ENCODE measurements at places on chromosomes 3 and 15.

DNA sequence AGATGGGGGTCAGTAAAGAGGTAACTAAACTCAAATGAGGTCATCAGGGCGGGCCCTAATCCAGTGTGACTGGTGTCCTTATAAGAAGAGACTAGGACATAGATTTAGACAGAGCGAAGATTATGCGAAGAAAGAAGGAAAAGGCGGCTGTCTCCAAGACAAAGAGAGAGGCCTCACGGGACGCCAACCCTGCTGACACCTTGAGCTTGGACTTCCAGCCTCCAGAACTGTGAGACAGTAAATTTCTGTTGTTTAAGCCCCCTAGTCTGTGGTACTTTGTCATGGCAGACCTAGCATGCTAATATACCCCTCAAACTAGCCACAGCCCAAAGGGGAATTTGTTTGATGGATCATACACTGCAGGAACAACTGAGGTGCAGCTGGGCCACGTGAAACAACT is 183.0 kb downstream of the ABHD5 start:
- DNase-seq: no peak

DNA sequence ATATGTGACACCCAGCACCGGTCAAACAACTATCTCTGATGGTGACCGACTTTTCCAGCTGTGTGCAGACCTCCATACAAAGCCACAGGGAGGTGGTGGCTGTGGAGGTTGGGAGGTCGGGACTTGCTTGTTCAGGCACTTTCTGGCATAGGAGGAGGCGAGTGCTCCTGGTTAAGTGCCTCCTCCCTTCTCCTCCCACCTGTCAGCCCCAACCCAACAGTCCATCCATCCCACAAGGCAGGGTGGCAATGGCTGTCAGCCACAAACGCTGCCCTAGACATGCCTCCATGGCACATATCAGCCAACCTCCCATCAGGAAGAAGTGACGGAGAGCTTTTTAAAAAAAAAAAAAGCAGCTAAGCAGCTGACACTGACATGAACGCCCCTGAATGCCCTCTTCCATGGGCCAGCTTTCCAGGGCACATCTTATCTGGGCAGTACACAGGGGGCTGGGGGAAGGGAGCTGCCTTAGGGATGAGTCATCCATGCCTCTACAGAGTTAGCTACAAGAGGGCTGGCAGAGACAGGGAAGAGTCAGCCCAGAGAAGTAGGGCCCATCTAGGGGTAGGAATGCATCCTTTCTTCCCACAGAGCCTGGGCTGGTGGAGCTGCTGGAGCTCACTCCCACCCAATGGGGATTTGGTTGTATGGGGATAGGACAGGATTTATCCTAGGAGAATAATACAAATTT is 41.2 kb downstream of the CCDC12 start:
- no peak for DNase-seq

- peak; percentile 93 for DNase-seq
Observed at GRCh38 chr3:50600841-50601591, 10.6 kb downstream of the CISH start.

- DNase-seq: no peak
Observed at GRCh38 chr15:70314688-70315087, 217.0 kb upstream of the TLE3 start.

DNA sequence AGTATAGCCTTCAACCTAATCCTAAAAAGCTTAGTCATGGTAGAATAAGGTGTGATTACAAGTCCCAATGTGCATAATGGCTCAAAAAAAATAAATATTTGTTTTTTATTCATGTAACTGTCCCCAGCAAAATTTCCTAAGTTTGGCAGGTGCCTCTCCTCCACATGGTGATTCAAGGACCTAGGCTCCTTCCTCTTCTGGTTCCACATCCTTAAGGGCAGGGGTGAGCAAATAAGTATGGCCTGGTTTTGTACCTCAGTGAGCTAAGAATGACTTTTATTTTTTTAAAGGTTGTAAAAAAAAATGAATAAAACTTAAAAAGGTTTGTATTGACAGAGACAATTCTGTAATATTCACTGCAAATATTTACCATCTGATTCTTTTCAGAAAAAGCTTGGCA is 343.5 kb upstream of the UBE2E2 start:
- no peak for DNase-seq

DNA sequence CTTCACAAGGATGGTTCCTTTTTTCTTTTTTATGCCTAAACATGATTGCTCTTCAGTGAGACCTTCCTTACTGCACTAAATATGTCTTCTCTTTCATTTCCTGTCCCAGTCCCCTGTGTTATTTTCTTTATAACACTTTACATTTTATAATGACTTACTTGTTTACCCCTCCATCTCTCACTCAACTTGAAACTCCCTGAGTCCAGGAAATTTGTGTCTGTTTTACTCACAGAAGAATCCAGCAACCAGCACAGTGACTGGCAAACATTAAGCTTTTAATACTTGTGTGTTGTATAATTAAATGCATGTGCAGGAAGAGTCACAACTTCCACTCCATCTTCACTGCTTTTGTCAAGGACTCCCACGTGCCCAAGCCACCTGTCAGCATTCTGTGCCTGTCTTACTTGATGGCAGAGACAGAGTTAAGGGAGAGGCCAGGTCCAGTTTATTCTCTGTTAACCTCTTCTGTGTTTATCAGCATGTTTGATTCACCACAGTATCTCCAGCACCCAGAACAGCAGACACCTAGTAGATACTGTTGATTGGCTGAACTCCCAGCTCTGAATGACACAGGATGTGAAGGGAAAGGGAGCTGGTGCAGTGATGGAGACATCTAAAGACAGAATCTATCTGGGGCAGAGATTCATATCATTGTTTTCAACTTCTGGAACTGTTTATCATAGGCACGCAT is 42.8 kb downstream of the SSR3 start:
- no peak for DNase-seq

GRCh38 chr3:27590437-27591298 is 106.5 kb upstream of the SLC4A7 start:
- DNase-seq: peak; percentile 84

DNA sequence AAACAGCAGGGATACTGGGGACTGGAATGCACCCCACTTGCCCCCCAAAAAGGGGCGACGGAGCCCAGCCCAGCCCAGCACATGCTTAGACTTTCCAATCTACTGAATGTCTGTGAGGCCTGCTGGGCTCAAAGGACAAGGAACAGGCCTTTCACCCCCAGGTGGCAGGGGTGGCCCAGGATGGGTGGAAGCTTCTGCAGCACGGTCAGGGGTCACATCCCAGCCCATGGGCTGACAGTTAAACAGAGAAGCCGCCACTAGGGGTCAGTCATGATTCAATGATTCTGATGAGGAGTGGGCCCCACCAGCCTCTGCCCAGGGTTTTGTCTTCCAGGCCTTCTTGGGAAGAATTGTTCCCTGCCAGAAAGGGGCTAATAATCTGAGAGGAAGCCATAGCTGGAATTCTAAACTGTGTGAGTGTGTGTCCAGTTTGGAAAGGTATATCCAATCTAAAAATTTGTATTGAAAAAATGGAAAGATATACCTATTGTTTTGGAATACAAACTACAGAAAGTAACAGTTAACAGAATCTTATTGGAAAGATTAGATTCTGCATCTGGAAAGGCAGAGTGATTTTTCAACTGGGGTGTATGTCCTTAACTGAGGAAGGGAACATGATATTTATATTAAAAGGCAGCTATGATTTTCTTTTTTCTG is 2.2 kb downstream of the CHRNB4 start:
- DNase-seq: peak; percentile 78

DNA sequence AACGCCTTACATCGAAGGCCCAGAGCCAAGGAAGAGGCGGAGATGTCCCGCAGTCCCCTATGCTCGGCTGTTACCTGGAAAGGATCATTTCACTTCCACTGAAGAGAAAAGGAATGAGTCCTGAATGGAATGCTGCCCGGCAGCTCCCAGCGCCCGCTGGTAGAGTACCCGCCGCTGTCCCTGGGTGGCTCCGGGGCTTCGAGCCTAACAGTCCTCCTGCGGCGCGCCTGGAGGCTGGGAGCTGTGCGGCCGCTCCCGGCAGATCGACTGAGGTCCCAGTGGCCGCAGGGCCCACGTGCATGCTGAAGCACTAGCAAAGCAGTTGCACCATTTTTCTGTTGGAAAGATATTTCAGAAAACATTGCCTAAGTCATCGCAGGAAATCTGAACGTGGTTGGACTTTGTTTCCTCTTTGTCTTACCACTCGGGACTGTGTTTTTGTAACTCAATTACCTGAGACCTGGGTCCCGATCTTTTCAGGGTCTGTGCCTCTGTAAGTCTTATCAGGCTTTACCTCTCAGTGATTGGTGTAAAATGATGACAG is 984 bp downstream of the RNU6-1 start:
- peak; percentile 53 for DNase-seq

DNA sequence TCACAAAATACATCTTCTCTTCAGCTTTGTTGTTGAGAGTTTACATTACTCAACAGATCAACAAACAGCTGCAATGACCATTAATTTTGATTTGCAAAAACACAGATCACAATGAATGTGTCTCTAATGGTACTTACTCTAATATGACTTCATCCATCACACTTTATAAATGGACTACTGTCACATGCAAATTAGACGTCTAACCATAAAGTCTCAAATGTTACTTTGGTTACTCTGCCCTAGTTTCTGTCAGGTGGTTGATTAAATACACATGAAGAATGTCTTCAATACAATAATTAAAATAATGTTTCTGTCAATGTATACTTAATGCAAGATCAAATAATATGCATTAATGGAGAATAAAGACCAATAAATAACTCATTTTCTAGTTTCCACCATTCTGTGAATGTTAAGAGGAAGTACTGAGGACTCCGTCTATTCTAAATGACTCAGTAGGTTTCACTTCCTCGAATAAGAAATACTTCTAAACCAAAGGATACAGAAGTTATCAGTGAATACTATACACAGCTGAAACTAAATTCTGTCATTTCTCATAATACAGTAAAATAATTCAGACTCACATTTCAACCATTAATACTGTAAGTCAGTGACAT is 145.8 kb downstream of the CBLB start:
- peak; percentile 80 for DNase-seq

- no peak for DNase-seq
Observed at GRCh38 chr3:141431411-141432378, 55.1 kb upstream of the RASA2 start.

DNA sequence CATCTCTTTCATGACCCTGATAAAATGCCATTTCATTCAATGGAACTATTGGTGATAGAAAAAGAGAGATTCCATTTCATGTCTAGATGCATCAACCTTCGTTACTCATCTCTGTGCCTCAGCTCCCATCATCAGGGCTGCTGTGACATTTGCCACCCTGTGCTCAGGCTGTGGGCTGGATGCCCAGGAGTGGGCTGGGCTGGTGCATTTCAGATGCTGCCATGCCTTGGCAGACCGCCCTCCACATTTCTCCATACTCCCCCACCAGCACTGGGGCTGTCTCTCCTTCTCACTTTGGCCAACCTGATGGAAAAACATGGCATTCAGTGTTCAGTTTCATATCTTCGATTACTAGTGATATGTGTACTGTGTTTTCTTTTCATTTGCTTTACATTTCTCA is 59.1 kb downstream of the DNASE1L3 start:
- no peak for DNase-seq

DNA sequence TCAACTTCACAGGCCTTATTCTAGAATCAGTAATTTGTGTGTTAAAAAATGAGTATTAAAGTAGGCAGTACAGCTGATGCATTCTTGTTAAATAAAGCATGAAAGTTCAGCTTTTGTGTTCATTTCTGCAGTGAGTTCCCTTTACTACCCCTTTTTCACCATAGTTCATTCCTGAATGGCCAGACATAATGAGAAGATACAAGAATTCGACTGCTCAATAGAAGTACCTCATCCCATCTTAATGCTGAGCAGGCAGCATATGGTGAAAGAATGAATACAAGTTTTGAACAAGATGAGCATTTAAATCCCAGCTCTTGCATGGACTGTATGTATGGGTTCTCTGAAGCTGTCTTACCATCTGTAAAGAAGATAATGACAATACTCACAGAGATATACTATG is 647.6 kb upstream of the TGFBR2 start:
- DNase-seq: no peak

- no peak for DNase-seq
Observed at GRCh38 chr15:76343313-76343996, 6.9 kb downstream of the ISL2 start.

- peak; percentile 97 for DNase-seq
Observed at GRCh38 chr3:10026084-10026890, at the start of gene FANCD2. TSS of gene FANCD2 (plus strand) at chr3:10026437. CDS start at chr3:10028658, 2,221 bp downstream.

DNA sequence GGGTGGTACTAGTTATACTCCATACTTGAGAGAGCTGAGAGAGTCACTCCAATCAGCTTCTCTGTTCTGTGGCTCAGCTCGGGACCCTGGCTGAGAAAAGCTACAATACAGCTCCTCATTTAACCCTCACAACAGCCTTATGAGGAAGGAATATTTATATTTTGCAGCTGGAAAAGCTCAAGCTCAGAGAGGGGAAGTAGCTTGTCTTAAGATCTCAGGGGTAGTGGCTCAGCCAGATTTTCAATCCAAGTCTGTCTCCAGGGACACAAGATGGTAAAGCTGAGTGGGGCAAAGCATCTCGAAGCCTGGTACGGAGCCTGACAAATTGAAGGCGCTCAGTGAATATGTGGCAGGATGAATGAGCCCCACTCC is 14.8 kb downstream of the SCAMP2 start:
- no peak for DNase-seq

DNA sequence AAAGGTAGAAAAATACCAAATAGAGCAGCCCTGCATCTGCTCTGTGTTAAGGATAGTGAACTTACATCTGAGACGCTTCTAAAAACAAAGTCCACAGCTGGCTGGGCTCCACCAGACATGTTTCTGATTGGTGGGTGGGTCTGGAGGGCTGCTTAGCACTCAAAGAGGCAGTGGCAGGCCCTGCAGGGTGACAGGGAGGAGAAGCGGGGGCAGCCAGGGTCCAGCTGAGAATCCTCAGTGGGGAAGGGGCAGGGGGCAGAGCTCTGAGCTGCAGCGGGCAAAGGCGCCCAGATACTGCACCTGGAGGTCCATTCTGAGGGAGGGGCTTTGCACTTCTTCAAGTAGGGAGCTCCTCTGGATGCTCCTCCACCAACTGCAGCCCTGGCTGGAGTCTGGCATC is 28.1 kb downstream of the PRR23E start:
- DNase-seq: no peak

DNA sequence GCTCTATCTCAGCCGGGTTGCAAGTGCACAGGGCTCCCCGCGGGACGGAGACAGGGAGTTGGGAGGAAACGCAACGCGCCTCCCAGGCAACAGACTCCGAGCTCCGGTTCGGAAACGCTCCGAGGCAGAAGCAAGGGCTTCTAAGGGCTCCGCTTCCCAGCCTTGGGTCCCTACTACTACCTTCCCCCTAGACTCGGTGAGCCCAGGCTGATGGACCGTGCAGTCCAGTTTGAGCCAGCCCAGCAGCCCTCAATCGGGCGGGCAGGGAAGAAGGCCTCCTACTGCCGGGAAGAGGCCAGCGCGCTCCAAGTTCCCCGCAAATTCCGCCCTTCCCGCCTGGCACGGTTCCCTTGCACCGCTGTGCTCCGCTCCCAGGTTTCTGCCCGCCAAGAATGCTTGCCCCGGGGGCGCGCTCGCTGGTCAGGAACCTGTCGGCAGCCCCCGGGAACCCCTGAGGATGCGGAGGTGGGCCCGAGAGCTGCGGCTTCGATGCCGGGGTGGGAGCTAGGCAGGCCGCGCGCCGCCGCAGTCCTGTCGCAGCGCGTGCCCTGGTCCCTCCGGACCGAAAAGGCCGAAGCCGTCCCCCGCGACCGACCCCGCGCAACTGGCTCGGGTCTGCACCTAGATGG is 728 bp downstream of the TRANK1 start:
- DNase-seq: peak; percentile 33
